ENCODE measurements at places on chromosomes 16 and 17.

- no peak for DNase-seq
Measured at GRCh38 chr17:28298449-28298848, 20.6 kb upstream of the TMEM97 start.

DNA sequence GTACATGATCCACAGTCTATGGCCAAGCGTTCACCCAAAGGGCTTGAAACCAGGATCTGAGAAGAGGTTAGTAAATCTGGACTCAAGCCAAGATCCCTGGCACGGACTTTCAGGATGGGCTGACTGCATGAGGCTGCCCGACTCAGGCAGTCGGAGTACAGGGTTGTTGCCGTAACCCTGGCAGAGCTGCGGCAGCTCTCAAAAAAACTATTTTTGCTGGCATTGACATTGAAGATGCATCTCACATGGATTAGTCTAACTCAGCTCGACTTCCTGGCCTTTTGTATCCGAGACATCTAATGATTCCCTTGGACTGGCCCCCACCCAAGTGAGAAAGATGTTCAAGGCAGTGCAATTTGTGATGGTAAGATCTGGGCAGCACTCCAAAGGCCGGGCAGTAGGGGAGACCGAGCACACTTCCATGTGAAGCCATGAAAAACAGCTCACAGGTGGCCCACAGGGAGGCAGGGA is 6.2 kb downstream of the SLC47A1 start:
- peak; percentile 14 for DNase-seq

DNA sequence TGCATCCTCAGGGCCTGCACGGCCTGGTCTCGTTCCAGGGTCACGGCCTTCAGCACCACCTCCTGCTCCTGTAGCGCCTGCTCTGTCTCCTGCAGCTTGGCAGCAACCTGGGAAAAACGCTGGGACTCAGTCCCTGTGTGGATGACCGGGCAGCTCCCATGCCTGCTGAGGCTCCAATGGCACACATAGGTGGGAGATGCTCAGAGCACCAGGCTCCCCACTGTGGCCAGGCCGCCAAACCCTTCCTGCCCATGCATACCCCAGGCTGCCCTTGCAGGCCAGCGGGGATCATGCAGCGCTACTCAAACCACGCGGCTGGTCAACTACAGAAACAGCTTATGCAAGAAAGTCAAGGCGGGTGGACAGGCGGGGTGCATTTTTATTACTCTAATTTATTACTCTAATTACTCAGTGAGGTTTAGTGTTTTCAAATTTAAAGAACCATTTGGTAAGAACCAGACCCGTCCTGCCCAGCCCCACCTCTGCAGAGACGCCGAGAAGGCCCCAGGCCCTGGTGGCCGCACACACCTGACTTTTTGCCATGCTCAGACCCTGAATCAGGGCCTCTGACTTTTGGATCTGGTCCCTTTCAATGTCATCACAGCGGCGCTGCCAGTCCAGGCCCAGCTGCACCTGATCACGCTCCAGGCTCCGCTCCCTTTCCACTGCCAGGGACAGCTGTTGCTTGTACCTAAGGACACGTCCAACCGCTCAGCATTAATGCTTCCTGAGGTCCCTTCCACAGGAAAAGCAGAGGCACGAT is 34.0 kb downstream of the CCDC57 start:
- no peak for DNase-seq

GRCh38 chr17:280901-281300 is 71.7 kb downstream of the RPH3AL start:
- peak; percentile 47 for DNase-seq

- DNase-seq: no peak
Measured at GRCh38 chr17:79164408-79164807, 89.8 kb downstream of the ENGASE start.

DNA sequence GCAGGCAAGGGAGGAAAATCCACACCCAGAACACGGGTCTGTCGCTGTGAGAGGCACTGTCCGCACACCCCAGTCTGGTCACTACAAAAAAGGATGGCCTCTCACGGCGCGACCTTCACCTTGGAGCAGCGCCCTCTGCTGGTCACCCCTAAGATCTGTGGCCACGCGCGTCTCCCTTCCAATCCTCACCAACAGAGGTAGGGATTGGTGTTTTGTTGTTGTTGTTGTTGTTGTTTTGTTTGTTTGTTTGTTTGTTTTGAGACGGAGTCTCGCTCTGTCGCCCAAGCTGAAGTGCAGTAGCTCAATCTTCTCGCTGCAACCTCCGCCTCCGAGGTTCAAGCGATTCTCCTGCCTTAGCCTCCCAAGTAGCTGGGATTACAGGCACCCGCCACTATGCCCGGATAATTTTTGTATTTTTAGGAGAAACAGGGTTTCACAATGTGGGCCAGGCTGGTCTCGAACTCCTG is 15.0 kb upstream of the C17orf58 start:
- peak; percentile 22 for DNase-seq

- no peak for DNase-seq
Measured at GRCh38 chr17:9991796-9992195, 86.7 kb upstream of the RCVRN start.

GRCh38 chr17:54950116-54950515 is 18.3 kb downstream of the COX11 start:
- DNase-seq: no peak

DNA sequence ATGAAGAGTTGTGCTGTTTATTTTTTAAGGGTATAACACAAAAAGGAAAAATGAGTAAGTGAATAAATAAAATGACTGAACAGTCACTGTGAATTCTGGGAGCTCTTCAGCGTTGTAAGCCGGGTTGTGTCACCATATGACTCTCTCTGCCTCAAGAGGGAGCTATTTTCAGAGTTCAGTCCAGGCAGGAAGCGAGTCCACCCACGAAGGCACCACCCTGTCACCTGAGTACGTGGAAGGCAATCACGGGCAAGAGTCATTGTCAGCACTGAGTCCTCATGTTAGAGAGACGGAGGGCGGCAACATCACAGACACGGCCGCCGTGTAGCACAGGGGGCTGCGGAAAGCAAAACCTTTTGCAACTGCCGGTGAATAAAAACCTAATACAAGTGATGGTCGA is 227.6 kb downstream of the UTP18 start:
- no peak for DNase-seq

- peak; percentile 76 for DNase-seq
Measured at GRCh38 chr16:30557957-30558788, at the start of gene ZNF764. TSS of gene ZNF764 (minus strand) at chr16:30558374. CDS start at chr16:30558182, 192 bp downstream.

DNA sequence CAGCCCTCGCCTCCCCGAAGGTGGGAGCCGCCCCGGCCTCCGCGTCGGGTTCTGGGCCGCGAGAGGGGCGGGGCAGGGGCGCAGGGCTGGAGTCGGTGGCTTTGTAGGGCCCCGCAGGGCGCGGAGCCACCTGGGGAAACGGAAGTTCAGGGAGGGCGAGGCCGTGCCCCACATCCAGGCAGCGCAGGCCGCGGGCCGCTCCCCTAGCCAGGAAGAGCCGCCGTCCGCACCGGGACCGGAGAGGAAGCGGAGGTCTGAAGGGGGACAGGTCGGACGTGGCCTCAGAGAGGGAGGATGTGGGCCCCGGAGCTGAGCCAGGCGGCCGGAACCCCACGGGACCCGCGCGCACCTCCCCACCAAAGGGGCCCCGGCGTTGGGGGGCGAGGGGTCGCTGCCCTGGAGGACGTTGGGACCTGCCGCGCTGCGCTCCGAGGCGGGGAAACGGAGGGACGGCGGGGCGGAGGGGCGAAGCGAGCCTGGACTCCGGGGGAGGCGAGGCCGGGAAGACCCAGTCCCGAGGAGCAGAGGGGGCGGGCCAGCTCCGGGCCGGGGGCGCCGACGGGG is 482 bp upstream of the SLC16A3 start:
- no peak for DNase-seq

DNA sequence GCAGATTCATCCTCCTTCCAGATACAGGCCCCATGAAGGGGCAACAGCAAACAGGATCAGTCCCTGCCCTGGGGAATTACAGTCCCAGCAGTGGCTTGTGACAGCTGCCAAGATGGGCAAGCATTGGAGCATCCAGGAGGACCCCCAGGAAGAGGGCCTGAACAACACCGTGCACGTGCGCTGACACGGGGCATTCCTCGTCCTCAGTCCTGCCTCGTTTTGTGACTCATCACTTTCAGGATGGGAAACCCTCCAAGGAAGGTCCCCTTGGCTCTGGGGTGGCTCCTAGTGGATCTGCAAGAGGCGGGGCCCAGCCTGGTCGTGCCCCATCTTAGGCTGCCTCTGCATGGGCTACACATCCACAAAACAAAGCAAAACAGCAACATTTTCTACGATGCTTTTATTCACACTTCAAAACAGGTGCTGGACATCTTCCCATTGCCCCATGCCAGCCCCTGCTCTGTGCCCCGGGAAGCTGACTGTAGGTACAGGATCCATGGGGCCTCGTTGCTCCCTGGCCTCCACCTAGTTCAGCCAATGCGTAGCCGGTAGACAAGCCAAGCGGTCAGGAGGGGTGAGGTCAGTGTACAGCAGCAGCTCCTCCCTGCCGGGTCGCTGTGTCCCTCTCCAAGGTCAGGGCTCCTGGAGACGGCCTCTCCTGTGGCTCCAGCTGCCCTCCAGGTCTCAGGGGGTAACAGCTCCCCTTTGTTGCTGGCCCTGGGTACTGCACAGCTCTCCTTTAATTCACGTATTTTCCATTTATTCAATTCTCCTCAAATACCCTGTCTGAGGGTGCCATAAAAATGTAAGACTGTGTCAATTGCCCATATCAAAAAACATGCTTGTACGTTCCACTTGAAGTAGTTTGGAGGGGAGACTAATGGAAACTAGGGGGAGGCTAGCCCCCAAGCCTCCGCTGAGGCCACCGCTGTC is 32.2 kb downstream of the ACTG1 start:
- no peak for DNase-seq

DNA sequence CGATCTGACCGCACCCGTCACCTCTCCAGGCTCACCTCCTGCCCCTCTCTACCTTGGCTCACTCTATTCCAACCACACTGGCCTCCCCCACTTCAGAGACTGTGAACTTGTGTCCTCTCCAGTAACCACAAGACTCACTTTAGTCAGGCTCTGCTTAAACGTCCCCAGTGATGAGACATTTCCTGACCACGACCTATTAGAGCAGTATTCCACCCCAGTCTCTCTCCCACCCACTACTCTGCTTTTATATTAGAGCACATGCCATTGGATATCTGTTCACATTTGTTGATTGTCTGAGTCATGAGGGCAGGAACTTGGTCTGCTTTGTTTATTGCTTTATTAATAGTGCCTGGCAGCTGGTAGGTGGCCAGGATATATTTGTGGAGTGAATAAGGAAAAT is 20.1 kb downstream of the COX11 start:
- DNase-seq: no peak
